PC-3 (cell line): ENCODE measurements at places on chromosomes 1 and 21. TPM values are rescaled to one million over a fixed set of nuclear protein-coding genes. Genes with fewer than 3 reads are reported as not detected.

The STX12 gene
- 18.6 and 28.5 TPM in 2 replicates for total RNA-seq

The RRP1 gene
- 76.4 and 96.6 TPM in 2 replicates for total RNA-seq

The TNFRSF1B gene
- total RNA-seq, result 0.29 and 1.3 TPM in 2 replicates

The S100A8 gene
- 0.29 TPM in 1 of 2 replicates, not detected in the other for total RNA-seq

DNA sequence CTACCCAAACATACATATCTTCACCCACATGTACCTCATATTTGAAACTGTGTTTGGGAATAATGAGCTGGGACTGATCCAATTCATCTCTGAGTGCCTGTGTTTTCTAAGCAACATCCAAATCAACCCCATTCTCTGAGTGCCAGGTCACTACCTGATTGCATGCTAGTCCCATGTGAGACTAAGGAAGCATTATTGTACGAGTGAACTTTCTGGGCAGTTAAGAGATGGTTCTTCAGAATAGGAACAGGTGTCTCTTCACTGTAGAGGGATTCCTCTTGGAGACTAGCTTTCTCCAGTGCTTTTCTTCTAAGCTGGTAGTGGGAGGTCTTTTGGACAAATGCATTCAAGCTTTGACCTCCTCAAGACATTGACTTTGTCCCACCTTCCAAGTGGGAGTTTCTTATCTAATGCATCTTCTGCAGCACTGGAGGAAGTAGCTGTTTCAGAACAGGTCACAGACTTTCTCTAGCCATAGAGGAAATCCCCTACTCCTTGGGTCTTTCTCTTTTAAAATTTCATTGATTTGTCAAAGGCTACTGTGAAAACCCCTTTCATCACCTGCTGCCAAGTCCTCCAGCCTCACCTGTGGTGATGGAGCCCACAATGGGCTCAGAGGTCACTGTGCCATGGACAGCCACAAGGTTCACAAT, 172.0 kb upstream of the KIAA0040 start:
- DNase-seq, result no peak

- no peak for DNase-seq
Observed at GRCh38 chr1:2800664-2801045, 838 bp downstream of the TTC34 start.

DNA sequence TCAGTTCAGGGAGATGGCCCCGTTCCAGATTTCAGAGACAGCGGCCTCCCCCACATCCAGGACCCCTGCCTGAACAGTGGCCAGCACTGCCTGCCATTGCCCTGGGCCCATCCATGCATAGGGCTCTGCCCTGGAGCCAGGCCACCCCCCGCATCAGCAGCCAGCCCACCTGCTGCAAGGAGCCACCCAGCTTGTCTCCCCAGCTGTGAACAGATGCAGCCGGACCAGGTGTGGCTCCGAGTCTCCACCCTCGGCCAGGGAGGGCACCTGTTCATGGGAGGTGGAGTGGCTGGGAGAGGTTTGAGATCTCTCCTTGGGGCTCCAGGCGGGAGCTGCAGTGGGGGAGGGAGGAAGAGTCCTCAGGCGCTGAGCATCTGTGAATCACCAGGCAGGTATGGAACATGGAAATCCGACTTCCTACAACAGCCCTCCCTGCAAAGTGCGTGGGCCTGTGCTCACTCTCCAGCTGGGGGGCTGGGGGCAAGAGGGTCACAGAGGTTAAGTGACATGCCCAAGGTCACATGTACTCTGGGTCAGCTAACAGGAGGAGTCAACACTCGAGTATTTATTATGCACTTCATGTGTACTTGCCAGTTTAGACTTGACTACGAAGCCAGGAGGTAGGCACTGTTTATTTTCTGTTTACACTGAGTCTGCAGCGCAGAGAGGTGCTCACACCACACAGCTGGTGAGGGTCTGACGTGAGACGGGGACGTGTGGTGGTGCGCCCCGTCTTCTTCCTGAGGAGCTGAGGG, 4.8 kb upstream of the HES5 start:
- DNase-seq, result peak; percentile 97

GRCh38 chr1:34263406-34263805, 86.7 kb downstream of the C1orf94 start:
- no peak for DNase-seq

DNA sequence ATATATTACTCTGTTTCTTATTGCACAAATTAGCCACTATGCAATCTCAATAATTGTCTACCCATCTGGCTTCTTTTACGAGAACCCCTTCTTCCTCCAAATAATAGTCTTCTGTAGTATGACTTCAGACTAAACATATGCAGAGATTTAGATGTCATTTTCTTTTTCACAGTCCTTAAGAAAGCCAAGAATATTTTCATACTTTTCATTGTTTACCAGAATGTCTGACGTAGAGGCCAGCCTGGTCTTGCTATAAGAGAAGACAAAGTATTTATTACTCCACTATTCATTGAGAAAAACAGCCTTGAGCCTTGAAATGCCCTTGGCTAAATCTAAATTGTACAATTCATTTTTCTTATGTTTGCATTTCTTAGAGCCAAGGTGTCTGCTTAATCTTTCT, 714.9 kb upstream of the CXADR start:
- DNase-seq, result no peak

DNA sequence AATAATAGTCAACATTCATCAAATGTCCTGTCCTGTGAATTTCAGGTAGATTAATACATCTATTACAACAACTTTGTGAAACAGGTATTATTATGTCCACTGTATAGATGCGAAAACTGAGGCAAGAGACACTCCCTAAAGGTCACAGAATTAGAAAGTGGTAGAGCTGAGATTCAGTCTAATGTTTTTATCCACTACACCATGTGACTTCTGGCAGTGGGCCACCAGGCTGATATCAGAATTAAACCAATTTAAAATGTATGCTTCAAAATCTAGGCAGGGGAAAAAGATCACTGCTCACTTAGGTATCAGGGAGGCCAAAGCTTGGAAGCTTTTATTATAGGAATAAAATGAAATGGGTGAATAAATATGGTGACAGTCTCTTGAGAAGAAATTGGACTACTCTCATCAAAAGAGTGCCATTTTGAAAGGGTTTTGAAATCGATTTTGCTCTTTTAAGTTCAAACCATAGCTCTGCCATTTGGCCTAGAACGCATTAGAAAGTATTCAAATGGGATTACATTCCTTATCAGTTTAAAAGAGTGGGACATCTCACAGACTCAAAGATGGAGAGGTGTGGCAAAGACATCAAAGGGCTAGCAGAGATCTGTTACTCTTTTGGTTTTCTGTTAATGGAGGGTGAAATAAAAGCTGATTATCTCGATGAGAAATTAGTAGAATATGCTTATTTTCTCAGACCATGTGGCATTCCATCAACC, 1.9 kb downstream of the DDAH1 start:
- peak; percentile 20 for DNase-seq

- no peak for DNase-seq
Observed at GRCh38 chr1:2601721-2602303, 15.2 kb downstream of the PRXL2B start.

GRCh38 chr1:231550448-231550781, 21.9 kb downstream of the TSNAX start:
- DNase-seq, result peak; percentile 58

DNA sequence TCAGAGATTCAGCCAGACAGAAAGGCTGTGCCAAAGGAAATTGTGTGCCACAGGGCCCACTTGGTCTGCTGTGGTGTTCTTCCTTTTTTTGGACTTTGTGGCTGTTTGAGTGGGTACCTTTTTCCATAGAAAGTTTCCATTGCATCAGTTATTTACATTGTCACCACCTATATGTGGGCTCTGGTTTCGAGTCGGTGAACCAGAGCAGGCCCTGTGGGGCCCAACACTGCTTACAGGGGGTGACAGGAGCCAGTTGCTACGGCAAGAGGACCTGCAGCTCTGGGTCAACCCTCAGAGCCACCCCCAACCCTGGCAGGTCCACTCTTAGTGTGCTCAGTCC, 157.0 kb upstream of the EDN2 start:
- DNase-seq, result no peak

- no peak for DNase-seq
Observed at GRCh38 chr1:117633423-117633822, 27.6 kb downstream of the TENT5C start.

DNA sequence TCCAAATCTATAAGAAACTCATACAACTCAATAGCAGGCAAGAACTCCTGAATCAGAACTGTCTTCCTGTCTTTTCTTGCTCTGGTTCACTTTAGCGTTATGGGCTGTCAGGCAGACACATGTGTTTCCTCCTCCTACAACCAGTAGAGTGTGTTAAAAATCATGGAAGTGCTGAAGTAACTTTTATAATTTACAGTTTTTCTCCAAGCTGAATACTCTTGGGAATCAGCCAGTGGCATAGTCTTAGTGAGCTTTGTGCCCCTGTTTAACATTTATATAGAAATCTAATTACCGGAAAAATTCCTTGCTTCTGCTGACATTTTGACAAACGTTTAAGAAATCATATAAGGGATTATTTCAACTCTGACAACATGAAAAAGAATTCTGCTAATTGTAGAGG, 113.1 kb upstream of the RGS18 start:
- no peak for DNase-seq

GRCh38 chr1:21278860-21279845, 11.1 kb downstream of the ECE1 start:
- DNase-seq, result no peak

GRCh38 chr1:176101951-176102642, 105.0 kb downstream of the COP1 start:
- DNase-seq, result no peak

- DNase-seq, result no peak
Observed at GRCh38 chr1:54464031-54464476, 57.9 kb upstream of the SSBP3 start.

DNA sequence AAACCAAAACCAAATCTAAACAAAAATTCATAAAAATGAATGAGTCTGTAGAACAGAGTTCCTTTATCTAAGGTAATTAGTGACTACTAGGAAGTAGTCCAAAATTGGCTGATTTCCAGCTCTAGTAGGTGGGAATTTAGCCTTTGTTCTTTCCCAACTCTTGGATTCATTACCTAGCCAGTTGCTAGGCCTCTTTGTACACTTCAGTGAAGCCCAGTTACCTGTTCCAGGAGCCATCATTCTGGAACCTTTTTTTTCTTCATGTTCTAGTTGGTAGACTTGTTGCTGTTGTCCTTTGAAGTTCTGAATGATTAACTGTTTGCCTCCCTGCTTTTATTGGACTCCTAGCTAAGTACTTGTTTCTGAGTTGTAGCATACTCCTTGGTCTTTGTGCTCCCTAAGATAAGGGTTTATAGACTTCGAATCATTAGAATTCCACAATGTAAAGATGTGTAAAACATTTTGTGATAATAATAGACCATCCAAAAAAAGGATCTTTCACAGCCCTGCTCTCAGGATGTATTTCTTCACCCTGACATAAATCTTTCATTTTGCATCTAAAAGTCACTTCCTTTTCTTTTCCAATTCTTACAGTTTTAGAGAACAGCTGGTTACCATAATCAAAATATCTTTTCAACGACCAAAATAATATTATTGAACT, 9.8 kb downstream of the PLA2G4A start:
- no peak for DNase-seq

- DNase-seq, result no peak
Observed at GRCh38 chr1:35180776-35181374, 12.1 kb downstream of the SFPQ start.

DNA sequence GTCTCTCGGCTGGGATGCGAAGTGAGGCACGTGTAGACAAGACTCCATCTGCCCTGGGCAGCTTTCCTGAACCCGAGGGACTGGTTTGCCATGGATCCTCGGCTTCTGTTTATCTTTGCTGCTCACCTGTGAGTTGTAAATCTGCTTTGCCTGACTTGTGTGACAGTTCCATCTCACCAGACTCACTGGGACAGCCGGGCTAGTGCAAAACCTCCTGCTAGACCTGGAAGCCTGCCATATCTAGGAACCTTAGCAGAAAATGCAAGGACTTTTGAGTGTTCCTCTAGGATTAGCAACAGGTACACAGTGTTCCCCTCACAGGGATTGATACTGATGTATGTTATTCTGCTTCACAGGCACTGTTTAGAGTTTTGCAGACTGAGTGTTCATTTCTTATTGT, 218.6 kb downstream of the URB2 start:
- peak; percentile 53 for DNase-seq

DNA sequence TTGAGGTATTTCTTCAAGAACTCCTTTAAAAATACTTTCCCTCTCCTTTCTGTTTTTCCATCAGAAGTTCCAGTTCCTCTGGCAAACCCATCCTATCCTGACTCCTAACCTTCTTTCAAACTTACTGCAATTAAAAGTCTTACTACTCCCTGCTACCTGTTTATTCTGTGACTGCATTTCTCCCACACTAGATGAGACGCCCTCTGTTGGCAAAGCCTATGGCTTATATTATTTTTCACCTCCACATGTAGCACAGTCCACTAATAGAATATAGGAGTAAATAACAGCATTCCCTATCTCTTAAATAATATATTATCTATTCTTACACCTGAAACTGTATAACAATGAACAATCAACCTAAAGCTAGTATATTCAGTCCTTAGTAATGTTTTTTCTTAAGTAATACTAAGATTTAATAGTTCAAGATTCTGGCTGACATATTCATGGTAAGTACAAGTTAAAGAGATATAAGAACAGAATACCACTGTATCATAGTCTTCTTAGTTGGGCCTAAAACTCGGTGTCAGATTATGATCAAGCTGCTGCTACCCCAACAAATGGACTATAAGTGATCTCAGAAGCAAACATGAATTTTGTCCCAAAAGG, 54.8 kb downstream of the RAB3GAP2 start:
- peak; percentile 68 for DNase-seq

- no peak for DNase-seq
Observed at GRCh38 chr1:89211035-89211634, 12.4 kb upstream of the GBP4 start.

DNA sequence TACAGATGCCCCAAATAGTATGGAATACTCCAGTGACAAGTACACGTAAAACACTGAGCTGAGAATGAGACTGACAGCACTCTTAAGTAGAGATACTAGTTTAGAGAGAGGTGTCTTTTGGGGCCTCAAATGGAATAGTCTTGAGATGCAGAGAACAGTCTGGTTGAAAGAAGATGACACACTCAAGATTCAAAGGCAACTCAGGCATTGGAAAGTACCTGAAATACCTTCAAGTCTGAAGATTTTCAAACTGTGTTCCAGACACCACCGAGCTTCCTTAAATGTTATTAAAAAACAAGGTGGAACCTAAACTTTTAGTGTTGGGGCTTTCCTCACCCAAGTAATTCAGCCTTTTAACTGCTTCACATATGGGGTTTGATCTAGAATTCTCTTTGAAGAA, 437.7 kb downstream of the OMA1 start:
- no peak for DNase-seq

- peak; percentile 53 for DNase-seq
Observed at GRCh38 chr1:21337928-21338572, 47.8 kb upstream of the ECE1 start.

DNA sequence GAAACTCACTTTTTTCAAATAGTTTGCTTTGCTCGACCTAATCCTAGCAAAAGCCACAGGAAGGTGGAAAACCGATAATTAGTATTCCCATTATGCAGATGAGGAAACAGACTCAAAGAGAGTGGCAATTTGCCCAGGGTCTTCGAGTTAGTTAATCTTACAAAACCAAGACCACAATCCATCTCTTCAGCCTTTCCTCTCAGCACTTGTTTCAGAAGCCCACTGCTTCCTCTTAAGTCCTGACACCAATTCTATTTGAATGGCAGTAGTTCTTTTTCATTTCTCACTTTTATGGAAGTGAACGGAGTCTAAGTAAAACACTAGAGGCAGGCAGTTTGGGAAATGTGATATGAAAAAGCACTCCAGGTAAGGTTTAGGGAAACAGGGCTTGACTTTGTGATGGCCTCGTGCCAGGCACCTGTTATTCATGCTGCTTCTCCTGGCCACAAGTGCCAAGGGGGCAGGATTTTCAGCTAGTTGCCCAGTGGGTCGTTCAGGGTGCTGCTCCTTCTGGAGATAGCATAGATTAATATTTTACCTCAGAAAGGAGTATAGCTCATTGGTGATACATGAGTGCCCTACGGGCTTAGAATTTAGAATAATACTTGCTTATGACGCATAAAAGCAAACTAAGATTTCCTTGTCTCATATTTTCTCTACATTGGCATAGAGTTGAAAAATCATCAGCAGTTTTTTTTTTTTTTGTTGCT, 76.6 kb upstream of the NRIP1 start:
- no peak for DNase-seq
